ENCODE measurements at places on chromosomes 5 and 9.

DNA sequence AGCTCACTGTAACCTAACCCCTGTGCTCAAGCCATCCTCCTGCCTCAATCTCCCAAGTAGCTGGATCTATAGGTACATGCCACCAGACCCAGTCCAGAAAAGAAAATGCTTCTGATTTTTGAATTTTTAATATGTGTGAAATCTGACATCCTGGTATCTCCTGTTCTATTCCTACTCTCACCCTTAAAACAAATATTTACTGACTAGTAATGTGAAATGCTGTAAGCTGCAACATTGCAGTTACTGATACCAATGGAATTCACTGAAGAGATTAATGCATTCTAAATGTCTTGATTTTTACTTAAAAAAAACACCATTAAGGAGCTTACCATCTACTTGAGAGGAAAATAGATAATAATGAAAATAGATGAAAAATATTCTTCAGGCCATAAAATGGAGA lies 162.7 kb upstream of the TSLP start:
- DNase-seq = no peak

DNA sequence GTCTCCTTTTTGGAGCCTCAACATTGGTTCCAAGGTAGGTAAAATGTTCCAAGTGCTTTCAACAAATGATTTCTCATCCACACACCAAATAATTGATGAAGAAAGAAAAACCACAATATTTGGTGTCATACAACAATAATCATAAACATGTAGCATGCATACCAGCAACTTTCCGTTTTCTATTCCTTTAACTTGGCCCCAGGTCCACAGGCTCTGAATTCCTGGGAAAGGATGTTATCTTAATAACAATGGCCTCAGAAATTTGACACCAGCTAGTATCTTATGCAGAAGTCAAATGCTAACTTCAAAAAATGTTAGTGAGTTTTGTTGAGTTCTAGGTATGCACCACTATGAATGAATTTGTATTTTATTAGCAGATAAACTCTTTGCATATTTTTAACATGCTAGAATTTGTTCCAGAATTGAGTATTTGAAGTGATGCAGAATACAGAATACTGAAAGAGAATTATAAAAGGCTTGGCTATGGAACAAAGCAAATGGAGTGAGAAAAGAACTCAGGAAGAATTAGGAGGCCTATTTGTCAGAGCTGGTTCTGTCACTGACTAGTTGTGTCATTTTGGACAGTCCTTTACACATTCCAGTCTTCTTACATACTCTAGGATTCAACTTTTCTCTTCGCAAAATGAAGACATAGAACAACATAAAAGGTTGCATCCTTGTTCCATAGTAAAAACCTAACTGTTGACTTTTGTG lies 435.3 kb upstream of the TNC start:
- no peak for DNase-seq

DNA sequence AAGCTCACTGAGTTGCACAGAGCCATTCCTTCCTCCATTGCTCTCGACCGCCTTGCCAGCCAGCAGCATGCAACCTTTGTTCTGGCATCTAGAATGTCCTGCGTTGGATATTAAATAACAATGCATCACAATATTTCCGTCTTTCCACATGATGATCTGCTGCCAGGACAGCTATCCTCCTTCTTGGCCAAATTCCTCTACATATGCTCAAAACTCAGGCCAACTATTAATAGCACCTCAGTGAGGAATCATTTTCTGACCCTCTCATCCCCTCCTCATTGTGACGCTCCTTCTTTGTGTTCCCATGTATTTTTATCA lies 128.6 kb downstream of the MYO10 start:
- no peak for DNase-seq

DNA sequence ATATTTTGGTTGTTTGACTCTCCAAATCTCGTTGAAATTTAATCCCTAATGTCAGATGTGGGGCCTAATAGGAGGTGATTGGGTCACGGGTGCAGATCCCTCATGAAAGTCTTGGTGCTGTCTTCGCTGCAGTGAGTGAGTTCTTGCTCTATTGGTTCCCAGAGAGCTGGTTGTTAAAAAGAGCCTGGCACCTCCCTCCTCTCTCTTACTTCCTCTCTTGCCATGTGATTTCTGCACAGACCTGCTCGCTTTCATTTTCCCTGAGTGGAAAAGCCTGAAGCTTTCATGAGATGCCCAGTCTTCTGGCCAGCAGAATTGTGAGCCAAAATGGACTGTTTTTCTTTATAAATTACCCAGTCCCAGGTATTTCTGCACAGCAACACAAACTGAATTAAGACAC lies 221.6 kb downstream of the MAT2B start:
- DNase-seq = no peak

DNA sequence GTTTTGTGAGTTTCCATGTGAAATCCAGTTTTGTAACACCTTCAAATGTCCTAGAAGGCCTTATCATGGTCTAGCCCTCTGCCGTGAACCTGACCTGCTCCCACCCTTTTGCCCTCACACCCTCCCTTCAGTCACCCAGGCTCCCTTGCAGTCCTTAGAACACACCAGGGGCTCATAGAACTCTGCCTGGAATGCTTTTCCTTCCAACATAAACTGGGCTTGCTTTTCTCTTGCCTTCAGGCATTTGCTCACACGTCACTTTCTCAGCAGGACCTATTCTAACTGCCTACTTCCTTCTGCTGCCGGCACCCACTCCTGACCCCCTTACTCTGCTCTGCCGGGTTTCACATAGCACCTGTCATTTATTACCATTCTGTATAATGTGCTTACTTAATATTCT lies 111.9 kb downstream of the PDE8B start:
- DNase-seq = no peak

- peak; percentile 57 for DNase-seq
Observed at GRCh38 chr9:134709512-134710270, 68.1 kb downstream of the COL5A1 start.

DNA sequence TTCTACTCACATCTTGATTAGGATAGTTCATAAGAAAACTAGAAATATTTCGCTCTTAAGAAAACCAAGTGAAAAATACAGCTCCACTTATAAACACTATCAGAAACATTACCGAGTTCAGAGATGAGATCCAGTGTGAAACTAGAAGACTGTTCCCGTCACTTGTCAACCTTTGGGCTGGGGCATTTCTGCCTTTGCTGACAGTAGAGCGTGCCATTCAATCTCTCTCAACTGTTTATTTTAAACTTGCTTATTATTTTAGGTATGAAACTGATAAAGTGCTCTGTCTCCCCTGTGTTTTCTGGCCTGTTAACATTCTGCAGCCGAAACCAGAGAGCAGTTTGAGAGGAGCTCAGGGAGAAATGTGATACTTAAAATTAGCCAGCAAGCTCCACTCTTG lies 16.7 kb downstream of the MRRF start:
- no peak for DNase-seq

DNA sequence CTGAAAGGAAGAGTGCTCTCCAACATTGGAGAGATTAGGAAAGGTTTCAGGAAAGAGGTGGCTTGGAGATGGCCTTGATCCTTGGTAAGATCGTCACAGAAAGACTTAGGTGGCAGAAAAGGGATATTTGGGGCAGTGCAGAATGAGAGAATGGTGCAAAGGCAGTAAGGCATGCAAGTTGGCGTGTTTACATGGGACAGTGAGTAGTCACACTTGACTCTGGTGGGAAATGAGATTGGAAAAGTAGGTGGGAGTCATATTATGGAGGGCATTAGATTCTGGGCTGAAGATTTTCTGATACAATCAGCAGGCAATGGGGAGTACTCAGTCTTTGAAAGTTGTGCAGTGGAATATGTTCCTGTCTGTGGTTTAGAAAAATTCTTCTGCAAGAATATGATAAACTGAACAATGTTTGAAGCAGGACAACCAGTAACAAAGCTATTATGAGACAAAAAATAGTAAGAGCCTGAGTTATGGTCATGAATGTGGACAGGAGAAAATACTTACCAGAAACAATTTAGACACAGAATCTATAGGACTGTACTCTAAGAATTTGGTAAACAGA lies 76.2 kb upstream of the ANKRD55 start:
- DNase-seq = peak; percentile 90

GRCh38 chr5:179307931-179308471 lies 37.3 kb downstream of the ADAMTS2 start:
- DNase-seq = no peak

DNA sequence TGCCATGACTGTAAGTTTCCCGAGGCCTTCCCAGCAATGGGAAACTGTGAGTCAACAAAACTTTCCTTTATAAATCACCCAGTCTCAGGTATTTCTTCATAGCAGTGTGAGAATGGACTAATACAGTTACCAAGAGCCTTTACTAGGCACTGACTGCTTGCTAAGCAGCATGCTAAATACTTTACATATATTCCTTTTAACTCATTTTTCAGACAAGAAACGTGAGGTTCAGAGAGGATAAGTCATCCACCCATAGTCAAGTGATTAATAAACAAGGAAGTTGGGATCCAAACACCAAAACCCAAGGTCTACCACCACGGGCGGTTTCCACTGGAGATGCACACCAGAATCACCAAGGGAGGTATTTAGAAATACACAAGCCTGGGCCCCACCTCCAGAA lies 50.8 kb downstream of the GABBR2 start:
- DNase-seq = peak; percentile 80

- no peak for DNase-seq
Observed at GRCh38 chr9:34585946-34586669, 3.4 kb downstream of the CNTFR start.

DNA sequence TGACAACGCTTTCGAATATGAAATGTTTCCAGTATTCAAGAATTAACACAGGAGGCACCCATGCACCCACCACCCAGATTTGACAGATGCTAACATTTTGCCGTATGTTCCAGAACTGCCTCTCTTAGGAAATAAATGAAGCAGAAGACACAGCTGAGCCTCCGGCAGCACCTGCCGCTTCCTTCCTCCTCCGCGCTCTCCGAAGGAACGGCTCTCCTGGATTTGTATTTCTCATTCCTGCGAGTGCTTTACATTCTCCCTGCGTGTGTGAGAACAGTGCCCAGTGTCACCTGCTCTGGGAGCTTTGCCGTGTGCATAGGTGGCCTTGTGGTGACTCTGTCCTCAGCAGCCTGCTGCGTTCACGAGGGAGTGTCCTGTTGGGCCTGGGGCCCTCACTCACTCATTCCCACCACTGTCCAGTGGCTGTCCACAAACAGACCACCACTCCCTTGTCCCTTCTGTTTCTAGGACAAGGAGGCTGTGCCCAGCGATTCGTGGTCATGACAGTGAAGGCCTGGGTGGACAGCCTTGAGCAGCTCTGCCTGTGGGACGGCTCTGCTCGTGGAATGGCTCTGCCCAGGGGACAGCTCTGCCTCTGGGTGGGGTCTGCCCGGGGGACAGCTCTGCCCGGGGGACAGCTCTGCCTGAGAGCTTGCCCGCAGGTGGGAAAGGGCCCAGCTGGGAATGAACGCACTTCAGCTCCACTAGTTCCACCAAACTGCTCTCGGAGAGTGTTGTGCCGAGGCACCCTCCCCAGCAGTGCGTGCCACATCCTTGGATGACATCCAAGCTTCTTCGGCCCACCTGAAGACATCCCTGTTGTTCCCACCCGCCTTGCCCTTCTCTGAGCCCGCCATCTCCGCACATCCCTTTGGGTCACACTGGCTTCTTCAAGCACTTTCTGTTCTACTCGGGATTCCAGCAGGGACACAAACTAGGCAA lies 170.5 kb upstream of the PPP1R26 start:
- no peak for DNase-seq

DNA sequence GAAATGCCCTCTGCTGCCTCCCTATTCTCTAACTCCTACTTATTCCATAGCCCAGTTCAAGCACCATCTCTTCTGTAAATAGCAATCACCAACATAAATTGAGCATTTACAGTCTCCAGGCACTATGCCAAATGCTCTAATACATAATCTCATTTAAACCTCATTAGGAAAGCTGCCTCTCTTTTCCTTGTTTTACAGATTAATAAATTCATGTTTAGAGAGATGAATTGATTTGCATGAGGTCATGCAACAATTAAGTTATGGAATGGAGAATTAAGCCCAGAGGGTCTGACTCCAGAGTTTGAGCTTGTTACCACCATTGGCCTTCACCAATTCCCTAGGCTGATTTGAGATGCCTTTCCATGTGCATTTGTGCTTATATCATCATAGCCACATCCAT lies 23.4 kb upstream of the RFX3 start:
- no peak for DNase-seq

DNA sequence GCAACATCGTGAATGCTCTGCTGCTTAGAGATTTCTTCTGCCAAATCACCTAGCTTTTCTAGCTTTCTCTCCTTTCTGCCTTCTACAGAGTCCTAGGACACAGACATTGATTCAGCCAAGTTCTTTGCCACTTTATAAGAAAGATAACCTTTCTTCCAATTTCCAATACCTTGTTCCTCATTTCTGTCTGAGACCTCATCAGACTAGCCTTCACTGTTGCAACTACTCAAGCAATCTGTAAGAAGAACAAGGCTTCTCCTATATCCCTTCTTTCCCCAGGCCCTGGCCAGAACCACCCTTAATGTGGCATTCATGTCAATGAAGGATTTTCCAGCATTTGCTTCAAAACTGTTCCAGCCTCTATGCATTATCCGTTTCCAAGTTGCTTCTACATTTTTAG lies 24.3 kb downstream of the FBXO10 start:
- no peak for DNase-seq

DNA sequence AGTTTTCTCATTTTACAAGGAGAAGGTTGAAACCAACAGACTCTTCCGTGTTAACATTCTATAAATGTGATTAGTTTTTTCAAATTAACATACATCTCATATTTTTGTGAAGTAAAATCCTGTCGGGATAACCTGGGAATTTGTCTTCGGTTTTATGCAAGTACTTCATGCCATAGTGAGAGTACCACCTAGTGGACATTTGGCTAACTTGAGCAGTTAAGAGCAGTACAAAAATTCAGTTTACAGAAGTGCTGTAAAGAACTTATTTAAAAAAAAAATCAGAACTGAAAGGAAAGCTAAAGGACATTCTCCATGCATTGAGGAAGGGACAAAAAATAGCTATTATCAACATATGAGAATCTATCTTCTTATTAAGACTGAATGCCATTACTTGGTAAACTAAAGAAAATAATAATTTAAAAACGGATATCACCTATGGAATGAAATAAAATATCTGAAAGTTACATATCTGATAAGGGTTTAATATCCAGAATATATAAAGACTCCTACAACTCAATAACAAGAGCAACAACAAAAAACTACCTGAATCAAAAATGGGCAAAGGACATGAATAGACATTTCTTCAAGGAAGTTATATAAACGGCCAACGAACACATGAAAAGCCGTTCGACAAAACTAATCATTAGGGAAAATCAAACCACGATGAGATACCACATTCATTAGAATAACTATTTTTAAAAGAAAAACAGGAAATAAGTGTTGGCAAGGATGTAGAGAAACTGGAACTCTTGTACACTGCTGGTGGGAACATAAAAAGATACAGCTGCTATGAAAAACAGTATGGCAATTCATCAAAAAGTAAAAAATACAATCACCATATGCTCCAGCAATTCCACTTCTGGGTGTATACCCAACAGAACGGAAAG lies 117.0 kb upstream of the GNA14 start:
- DNase-seq = peak; percentile 68

GRCh38 chr5:42581845-42582244 lies 158.6 kb downstream of the GHR start:
- DNase-seq = no peak

Data from amniotic epithelial cell (primary cell).